Stimulated activated CD4-positive, alpha-beta T cell treated with anti-CD3 and anti-CD28 coated beads, Interleukin-1b, Interleukin-23, amount 100 ng/mL, for 4 hours (primary cell): ENCODE measurements at places on chromosomes 6 and 20.

GRCh38 chr6:11869672-11870340 lies 91.2 kb upstream of the ADTRP start:
- no peak for DNase-seq

GRCh38 chr20:38986663-38987062 lies 24.5 kb downstream of the DHX35 start:
- DNase-seq: no peak

GRCh38 chr6:134722200-134722870 lies 227.6 kb downstream of the ALDH8A1 start:
- DNase-seq: no peak

DNA sequence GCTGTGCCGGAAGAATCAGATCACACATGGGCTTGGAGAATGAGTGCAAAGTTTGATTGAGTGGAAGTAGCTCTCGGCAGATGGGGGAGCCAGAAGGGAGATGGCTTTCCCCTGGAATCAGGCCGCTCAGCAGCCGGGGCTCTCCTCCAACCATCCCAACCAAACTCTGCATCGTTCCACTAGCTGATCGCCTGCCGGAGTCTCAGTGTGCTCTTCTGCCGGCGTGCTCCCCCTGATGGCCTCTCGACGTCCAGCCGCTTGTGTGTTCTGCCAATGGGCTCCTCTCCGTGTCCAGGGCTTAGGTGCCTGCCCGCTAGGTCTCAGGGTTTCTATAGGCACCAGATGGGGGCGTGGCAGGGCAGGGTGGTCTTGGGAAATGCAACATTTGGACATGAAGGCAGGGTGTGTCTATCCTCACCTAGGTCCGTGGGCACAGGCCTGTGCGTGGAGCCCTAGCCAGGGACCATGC lies 4.9 kb upstream of the BIRC7 start:
- DNase-seq: no peak

DNA sequence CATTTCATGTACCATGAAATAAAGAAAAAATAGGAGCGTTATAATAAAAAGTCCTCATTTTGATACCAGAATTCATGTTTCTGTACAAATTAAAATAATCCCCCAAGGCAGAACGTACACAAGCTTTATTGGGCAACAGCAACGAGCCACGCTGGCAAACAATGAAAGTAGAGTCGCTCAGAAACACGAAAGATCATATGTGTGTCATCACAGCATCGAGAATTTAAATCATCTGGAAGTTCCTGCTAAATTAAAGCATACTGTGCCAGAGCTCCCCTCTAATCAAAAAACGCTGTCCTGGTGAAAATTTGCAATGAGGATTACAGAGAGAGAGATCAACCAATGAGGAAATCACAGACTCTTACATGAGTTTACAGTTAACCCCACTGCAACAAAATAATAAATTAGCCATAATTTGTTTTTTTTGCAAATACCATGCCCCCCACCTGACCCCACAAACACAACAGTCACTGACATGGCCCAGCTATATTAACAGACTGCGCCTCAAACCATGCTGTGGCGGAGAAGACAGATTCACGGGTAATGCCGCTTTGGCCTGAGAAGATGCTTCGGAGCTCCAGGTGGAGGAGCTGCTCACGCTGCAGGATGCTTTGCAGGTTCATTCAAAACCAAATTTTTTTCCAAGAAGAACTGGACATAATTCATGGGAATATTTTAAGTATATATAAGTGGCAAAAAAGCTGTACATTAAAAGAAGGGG lies 54.3 kb upstream of the NFATC2 start:
- DNase-seq: no peak

GRCh38 chr6:11778648-11779328 lies at the start of gene ADTRP:
Gene ADTRP (minus strand): TSS chr6:11778803. CDS start chr6:11778759, 44 bp downstream.
- no peak for DNase-seq

- DNase-seq: no peak
These were observed 15.4 kb downstream of the LRRC73 start for GRCh38 chr6:43494766-43495165.

DNA sequence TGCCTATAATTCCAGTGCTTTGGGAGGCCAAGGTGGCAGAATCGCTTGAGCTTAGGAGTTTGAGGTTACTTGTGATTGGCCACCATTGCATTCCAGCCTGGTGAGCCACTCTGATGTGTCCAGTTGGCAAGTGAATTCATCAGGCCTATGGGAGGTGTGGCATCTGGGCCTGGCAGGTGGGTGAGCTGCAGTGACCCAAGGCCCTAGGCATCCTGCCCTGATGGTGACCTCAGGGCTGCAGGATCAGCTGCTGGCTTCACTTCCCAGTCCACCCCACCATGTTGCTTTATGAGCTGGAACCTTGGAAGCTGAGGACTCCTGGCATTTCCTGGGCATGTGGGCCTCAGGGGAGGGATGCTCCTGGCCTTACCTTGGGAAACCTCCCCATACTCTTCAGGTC lies 20.5 kb downstream of the RSPH9 start:
- no peak for DNase-seq
